ENCODE measurements at places on chromosomes 13 and 19.

- DNase-seq, result no peak
Observed at GRCh38 chr19:3178377-3178972, at the start of gene S1PR4. S1PR4 (plus strand) TSS chr19:3178769; CDS start chr19:3178793, 24 bp downstream.

DNA sequence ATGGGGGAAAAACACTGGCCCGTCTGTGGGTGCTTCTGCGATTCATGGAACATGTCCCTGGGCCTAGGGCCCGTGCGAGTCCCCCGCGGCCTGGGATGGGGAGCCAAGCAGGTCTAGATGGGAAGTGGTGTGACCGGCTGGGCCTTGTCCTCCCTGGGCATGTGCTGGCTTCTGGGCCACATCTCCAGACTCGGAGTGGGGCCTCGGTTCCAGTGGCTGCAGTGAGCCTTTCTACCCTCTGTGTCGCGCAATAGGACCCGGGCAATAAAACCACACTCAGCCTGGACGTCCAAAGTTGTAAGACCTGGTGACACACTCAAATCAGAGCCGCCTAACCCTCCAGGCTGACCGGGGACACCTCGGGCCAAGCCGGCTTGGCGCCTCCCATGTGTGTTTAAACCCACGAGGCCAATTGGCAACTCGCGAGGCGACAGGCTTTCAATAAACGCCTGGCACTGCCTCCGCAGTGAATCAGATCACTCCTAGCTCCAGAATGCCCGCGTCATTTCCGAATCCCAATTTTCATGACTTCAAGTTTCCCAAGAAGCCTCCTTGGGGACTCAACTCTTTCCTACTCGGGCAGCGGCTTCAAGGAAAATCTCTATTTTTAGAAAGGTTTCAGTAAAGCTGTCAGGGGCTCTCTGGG lies 57.3 kb downstream of the KLF2 start:
- DNase-seq, result no peak

DNA sequence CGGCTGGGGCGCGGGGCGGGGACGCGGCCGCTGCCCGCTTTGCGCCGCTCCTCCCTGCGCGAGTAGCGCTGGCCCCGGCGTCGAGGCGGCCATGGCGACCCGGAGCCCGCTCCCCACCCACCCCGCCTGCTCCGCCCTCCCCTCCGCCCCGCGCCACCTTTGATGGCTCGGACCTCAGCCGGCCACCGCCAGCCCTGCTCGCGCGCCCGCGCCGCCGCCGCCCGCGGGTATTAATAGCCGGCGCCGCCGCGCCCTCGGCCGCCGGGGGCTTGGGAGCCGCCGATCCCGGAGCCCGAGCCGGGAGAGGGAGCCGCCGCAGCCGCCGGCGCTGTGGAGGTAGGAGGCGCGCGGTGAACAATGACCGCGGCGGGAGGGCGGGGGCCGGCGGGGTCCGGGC lies 261 bp downstream of the FARP1 start:
- DNase-seq, result no peak

- no peak for DNase-seq
Observed at GRCh38 chr13:29323954-29324353, 271.5 kb downstream of the SLC7A1 start.

DNA sequence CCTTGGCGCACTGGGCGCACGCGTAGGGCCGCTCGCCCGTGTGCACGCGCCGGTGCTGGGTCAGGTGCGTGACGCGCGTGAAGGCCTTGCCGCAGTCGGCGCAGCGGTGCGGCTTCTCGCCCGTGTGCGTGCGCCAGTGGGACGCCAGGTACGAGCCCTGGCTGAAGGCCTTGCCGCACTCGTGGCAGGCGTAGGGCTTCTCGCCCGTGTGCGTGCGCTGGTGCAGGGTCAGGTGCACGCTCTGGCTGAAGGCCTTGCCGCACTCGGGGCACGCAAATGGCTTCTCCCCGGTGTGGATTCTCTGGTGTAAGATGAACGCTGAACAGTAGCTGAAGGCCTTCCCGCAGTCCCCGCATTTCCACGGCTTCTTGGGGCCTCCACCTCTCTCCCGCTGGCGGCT lies 7.0 kb downstream of the ZNF835 start:
- no peak for DNase-seq

DNA sequence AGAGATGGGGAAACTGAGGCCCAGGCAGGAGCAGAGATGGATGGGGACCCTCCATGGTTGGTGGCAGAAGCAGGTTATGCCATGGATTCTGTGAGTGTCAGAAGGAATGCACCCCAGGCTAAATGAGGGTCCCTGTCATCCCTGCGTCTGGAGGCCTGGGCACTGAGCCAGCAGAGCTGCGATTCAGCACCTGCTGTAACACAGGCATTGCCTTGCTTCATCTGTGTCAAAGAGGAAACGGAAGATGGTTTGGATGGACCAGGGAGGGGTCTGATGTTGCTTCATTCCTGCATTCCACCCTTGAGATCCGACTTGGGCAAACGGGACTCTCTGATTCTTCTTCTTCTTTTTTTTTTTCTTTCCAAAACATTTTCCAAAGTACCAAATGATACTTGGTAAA lies 1.2 kb downstream of the C5AR1 start:
- peak; percentile 46 for DNase-seq

DNA sequence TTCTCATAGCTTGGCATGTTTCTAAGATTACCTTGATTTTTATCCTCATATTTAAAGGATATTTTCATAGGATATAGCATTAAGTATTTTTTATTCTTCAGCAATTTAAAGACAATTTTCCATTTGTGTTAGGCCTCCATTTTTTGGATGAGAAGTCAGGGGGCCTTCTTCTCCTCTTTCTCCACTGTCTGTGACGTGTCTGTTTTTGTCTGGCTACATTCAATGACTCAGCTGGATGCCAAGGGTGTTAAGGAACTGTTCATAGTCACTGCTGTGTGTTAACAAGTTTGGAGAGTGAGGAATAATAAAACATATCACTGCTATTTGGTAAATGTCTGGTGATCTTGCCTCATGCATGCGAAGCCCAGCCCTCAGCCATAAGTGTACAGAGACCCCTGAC lies 36.4 kb downstream of the ZNF582 start:
- DNase-seq, result no peak

- peak; percentile 67 for DNase-seq
Observed at GRCh38 chr13:51684076-51684475, 99.8 kb downstream of the WDFY2 start.

GRCh38 chr19:4506449-4507149 lies 11.7 kb downstream of the PLIN4 start:
- DNase-seq, result peak; percentile 71

GRCh38 chr19:41330481-41330880 lies 20.5 kb downstream of the CCDC97 start:
- no peak for DNase-seq

DNA sequence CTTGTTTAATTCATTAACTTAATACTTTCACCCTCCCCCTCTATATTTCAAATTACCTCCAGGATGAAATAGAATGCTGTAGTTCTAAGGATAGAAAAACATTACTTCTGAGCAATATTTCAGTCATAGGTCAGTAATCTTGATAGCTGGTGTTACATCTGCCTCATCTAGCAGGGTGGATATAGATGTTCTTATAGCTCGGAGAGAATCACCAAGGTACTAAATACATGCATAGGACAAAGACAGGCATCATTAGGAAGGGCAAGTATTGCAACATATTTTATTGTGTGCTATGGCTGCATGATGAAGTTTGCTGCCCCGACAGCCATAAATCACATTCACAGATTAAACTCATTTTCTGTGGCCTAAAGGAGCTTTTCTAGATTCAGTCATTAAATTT lies 601.0 kb downstream of the FGF9 start:
- no peak for DNase-seq

DNA sequence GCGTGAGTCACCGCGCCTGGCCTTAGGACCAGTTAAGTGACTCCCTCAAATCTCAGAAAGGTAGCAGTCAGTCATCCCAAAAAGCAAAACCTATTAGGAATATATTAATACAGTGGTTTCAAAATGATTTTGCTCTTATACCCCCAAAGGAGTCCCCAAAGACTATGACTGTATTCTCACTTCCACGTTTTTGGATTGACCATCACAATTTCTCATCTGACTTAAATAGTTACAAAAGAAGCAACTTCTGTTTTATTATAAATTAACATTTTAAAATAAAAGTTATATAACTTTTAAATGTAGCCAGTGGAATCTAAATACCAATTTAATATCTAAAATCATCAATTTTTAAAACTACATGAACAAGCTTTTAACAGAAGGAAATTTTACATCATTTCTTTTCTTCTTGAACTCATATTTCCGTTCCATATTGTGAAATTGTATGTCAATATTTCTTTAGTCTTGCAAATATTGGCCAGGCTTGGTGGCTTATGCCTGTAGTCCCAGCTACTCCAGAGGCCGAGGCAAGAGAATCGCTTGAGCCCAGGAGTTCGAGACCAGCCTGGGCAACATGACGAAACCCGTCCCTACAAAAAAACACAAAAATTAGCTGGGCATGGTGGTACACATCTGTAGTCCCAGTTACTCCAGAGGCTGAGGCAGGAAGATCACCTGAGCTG lies 1.5 kb upstream of the SPART start:
- no peak for DNase-seq

GRCh38 chr19:21566073-21566472 lies 60.7 kb downstream of the ZNF429 start:
- no peak for DNase-seq

- peak; percentile 28 for DNase-seq
Observed at GRCh38 chr13:47798906-47799305, 202.2 kb downstream of the SUCLA2 start.

DNA sequence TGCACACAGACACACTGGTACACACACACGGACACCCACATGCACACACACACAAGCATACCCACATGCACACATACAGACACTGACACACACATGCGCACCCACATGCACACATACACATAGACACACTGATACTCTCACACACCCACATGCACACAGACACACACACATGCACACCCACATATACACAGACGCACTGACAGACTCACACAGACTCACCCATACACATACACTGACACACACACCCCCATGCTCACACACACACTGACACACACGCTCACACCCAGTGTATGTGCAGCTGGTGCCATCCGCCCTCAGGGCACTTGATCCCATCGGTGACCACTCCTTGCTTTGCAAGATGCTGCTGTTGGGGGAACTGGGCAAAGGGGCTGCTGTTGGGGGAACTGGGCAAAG lies 9.7 kb upstream of the RASA3 start:
- no peak for DNase-seq

GRCh38 chr19:17346109-17346671 lies 8.8 kb downstream of the GTPBP3 start:
- DNase-seq, result peak; percentile 65

GRCh38 chr13:32151240-32151639 lies 119.7 kb downstream of the FRY start:
- DNase-seq, result no peak

DNA sequence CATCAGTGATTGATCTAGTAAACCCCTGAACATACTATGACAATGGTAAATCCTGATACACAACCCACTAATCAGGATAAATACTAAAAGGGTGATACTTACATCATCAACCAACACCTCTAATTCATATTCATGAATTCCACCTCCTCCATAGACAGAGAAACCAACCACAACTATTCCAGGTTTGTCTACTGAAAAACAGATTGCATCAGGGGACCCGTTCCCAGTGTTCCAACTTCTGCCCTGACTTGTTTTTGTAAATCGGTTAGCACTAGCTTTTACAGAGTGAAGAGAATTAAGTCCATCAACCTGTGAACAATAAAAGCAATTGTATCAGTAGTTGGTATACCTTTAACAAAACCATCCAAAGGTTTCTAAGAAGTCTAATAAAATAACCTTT lies 149.2 kb downstream of the MYCBP2 start:
- no peak for DNase-seq

GRCh38 chr13:40994581-40995230 lies 24.4 kb downstream of the ELF1 start:
- no peak for DNase-seq

DNA sequence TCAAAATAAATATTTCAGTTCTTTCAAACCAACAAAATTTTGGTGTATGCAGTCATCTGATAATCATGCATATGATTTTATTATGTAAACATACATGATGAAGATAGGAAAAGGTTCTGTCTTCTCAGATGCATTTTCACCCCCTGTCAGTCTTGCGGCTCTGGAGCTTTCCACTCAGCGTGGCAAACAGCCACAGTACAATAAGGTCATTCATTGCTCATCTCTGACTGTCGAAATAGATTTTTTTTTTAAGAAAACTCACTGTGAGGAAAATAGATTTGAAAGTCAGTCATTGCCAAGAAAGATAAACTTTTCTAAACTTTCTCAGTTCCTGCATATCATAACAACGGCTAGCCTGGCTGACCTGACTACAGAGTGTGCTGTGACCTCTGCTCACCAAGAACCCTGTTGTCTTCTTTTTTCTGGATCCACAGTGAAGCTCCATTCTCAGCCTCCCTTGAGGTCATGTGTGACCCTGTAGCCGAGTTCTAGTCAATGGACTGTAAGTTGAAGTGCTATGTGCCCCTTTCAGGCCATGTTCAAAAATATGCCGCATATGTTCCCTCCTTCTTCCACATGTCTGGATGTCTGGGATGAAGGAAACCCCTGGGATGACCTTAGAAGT lies 519.6 kb downstream of the KLF5 start:
- no peak for DNase-seq
